HFF-Myc (cell line): ENCODE measurements at places on chromosomes 16 and 17.

GRCh38 chr17:27879987-27880608, 13.1 kb downstream of the LYRM9 start:
- peak; percentile 35 for DNase-seq

- DNase-seq: no peak
Measured at GRCh38 chr16:50478773-50479149, 69.4 kb upstream of the NKD1 start.

- DNase-seq: no peak
Measured at GRCh38 chr16:51710186-51710585, 559.1 kb upstream of the SALL1 start.

GRCh38 chr16:79188115-79188738, 412.3 kb downstream of the MAF start:
- no peak for DNase-seq

- DNase-seq: peak; percentile 57
Measured at GRCh38 chr17:7213895-7214299, 5.7 kb downstream of the DLG4 start.

DNA sequence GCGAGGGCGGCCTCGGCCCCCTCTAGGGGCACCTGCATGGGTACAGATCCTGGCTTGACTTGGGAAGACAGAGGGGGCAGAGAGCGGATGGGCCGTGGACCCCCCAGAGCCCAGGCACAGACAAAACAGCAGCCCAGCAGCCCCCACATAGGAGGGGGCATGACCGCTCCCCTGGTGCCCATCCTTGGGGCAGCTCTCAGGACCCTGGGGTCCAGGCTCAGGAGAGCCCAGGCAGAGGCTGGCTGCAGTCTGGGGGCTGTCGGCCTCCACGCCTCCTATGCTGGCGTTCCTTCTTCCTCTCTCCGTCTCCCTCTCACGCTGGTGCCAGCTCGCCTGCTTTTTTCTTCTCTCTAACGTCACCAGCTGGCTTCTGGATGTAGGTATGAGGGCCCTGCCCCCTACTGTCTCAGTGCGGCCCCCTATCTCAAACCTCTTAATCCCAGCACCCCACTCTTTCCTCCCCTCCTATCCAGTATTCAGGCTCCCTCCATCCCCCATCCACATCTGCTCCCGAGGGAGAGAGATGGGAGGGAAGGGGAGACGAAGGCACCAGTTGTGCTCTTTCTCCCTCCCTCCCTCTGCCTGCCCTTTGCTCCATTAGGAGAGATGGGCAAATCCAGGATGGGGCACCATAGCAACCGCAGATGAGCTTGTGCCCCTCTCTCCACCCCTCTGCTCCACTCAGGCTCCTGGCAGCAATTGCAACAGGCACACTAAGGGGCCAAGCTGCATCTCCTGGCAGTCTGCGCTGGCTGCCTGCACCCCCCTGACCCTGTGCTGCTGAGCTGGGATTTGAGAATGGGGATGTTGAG, at the start of gene GPR179:
Gene GPR179 (minus strand): TSS at position 349 of the 812 bp plus-strand sequence. CDS start 167 bp downstream, at position 182.
- DNase-seq: no peak

DNA sequence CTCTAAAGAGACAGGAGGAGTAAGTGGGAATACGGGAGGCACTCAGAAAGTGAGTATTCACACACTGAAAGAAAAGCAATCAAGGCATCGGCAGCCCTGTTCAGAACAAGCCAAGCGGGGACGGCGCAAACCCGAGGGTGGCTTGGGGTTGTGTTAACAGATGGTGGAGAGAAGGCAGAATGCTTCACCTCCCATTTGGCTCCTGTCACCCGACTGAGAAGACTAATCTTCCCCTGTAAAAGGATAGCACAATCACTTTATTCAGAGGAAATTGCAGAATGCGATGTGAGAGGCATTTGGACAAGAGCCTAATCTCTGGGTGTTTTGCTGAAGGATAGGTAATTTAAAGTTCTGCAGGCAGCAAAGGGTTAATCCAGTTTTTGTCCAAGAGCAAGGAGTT, 119.3 kb upstream of the WSCD1 start:
- DNase-seq: no peak

- DNase-seq: no peak
Measured at GRCh38 chr17:55216888-55217287, 47.9 kb upstream of the HLF start.

- DNase-seq: no peak
Measured at GRCh38 chr17:43427362-43428043, 28.7 kb downstream of the ARL4D start.

- DNase-seq: no peak
Measured at GRCh38 chr17:30220414-30220813, 15.1 kb downstream of the SLC6A4 start.

GRCh38 chr17:27551701-27552248, 79.2 kb upstream of the LGALS9 start:
- DNase-seq: no peak

DNA sequence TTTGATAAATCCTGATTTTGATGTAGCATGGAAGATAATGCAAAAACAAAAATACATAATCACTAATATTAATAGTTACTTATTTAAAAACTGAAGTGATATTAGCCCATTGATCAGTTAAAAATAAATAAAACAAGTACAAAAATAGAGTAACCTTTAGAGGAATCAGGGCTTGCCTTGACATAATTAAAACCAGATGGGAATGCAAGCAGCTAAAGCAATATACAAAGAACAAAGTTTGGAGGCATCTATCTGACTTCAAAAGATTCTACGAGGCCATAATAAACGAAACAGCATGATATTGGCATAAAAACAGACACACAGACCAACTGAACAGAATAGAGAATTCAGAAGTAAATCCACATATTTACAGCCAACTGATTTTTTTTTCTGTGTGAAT, 15.0 kb upstream of the HEATR3 start:
- DNase-seq: no peak

GRCh38 chr16:29972992-29973383, 680 bp upstream of the TAOK2 start:
- DNase-seq: no peak

DNA sequence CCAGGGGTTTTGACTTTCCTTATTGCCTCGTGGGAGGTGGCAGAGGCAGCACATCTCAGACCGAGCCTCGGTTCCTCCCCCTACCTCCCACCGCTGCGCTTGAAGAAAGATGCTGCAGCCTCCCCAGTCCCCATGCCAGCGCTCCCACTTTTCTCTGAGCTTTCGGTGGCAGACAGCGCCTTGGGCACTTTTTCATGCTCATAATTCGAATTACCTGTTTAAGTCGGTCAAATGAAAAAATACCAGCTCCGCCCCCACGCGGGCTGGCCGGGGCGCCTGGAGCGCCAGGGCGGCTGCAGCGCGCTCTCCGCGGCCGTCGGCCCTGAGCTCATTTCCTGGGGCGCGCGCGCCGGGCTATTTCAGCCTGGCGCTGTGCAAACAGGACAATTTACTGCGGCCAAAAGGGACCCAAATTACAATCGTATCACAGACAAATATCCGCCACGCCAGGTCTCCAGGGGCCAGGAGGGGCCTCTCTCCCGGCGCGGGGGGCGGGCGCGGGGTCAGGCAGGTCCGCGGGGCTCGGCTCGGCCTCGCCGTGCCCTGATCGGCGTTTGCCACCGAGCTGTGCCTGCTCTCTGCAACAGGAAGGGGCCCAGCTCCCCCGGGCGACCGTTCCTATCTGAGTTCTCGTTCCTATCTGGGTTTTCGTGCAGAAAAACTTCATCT, 45.0 kb downstream of the SOST start:
- no peak for DNase-seq

DNA sequence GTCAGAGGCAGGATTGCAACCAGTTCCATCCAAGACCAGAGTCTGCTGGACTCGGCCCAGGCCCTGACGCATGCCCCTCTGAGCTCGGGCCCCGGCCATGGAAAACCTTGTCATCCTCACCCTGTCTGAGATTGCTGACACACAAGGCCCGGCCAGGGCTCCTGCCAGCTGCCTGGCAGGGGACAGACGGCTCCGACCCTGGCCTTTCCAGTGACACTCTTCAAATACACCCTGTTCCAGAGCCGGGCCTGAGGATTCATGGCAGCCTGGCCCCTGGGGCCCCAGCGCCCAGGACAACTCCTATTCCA, 3.2 kb upstream of the PABPN1L start:
- no peak for DNase-seq
